ENCODE measurements at places on chromosomes 1 and 21. TPM values are rescaled to one million over a fixed set of nuclear protein-coding genes. Genes with fewer than 3 reads are reported as not detected.

The HSPA13 gene
- 37.3 TPM for total RNA-seq

The MCOLN2 gene
- total RNA-seq = 42.7 TPM

The IL12RB2 gene
- 27.8 TPM for total RNA-seq

The CHRM3 gene
- not detected for total RNA-seq

The SLAMF6 gene
- total RNA-seq = 34.1 TPM

The VTCN1 gene
- not detected for total RNA-seq

The IGSF5 gene
- total RNA-seq = not detected

The B3GALT5 gene
- not detected for total RNA-seq

The VASH2 gene
- total RNA-seq = 0.61 TPM

The FRRS1 gene
- total RNA-seq = 2.4 TPM

The NCF2 gene
- total RNA-seq = 22.9 TPM

The VSIG8 gene
- not detected for total RNA-seq

The LCE1F gene
- not detected for total RNA-seq

The SPATA46 gene
- not detected for total RNA-seq

The SPRR2D gene
- total RNA-seq = not detected

The GNG4 gene
- 1.8 TPM for total RNA-seq

The HRNR gene
- total RNA-seq = not detected

The CD34 gene
- 0.05 TPM for total RNA-seq

The SMPDL3B gene
- total RNA-seq = 0.41 TPM

The ATP1A4 gene
- not detected for total RNA-seq

The C1QTNF12 gene
- total RNA-seq = 2.9 TPM

The BOLA1 gene
- total RNA-seq = 16.3 TPM

The GPR37L1 gene
- not detected for total RNA-seq

The TAS1R1 gene
- not detected for total RNA-seq

The DNALI1 gene
- total RNA-seq = 0.09 TPM

The FAM163A gene
- total RNA-seq = not detected

The MROH7 gene
- 0.27 TPM for total RNA-seq

The IL10 gene
- total RNA-seq = 1.00 TPM

The LAMC1 gene
- not detected for total RNA-seq

The GPR61 gene
- total RNA-seq = 0.20 TPM

The GRHL3 gene
- total RNA-seq = not detected

The PGBD5 gene
- total RNA-seq = not detected
